NCI-H187 treated with DMSO at 0.1 percent for 48 hours (cell line): ENCODE measurements at places on chromosomes 3 and 15.

GRCh38 chr3:128946411-128946810 lies 47.5 kb downstream of the CFAP92 start:
- DNase-seq, result no peak

GRCh38 chr15:64224511-64224910 lies 61.7 kb upstream of the PPIB start:
- DNase-seq, result no peak

GRCh38 chr3:29354894-29355293 lies 74.0 kb downstream of the RBMS3 start:
- DNase-seq, result no peak

- DNase-seq, result no peak
Measured at GRCh38 chr15:71093054-71094024, 21.9 kb upstream of the THSD4 start.

- DNase-seq, result no peak
Measured at GRCh38 chr3:48107227-48107626, 81.0 kb downstream of the CDC25A start.

DNA sequence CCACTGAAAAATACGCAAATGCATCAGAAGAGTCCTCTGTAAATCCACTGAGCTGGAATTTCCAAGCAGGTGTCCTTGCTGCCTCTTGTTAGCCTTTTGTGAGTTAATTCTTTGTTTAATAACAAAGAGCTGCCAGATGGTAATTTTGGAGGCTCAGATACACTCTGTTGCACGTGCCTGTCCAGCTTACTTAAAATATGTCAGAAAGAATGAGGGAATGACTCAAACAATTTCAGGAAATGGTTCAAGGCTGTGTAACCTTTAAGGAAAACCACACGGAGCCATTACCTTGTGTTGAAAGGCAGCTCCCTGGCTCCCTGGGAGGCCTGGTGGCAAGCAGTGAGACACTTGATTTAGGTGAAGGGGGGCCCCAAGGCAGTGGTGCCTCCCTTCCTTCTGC lies 302.2 kb upstream of the CTDSPL start:
- no peak for DNase-seq

DNA sequence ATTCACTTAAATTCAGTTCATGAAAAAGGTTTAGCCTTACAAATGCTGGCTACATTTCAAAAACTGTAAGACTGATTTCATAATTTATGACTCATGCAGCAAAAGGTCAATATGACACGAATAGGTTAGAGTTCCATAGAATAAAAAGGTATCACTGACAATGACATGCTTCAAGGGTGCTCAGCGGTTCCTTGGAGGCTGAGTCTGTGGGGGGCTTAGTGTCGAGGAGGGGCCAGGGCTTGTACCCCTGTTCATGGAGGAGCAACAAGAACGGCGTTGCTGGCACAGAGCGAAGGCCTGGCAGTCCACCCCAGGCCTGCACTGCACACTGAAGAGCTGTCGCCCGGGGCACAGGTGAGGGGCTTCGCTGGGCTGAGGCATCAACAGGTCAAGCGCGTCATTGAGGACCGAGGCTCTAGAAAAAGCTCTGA lies 174.2 kb downstream of the NR1D2 start:
- DNase-seq, result no peak

DNA sequence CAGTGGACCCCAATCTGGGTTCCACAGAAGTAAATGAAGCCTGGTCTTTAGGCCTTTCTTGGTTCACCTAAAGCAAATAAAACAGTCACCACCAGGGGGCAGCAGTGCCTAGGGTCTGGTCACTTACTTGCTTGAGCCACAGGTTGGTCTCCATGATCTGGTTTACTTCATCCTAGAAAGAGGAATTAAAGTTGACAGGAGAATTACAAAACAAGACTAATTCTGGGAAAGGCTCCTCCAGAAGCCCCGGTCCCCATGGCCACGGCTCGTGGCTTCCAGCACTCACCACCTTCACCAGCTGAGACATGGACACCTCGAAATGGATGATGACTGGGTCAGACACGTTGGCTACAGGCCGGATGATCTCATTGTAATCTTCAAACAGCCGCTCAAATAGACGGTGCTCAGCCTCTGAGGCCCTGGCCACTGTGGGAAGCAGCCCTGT lies 2.3 kb downstream of the CHRNA3 start:
- peak; percentile 22 for DNase-seq
